NCI-H1105 (cell line): ENCODE measurements at places on chromosomes 13 and 19.

GRCh38 chr13:95133498-95133897 lies 167.8 kb downstream of the ABCC4 start:
- no peak for DNase-seq

GRCh38 chr13:82719987-82720386 lies 1162.3 kb downstream of the SLITRK1 start:
- DNase-seq: no peak

DNA sequence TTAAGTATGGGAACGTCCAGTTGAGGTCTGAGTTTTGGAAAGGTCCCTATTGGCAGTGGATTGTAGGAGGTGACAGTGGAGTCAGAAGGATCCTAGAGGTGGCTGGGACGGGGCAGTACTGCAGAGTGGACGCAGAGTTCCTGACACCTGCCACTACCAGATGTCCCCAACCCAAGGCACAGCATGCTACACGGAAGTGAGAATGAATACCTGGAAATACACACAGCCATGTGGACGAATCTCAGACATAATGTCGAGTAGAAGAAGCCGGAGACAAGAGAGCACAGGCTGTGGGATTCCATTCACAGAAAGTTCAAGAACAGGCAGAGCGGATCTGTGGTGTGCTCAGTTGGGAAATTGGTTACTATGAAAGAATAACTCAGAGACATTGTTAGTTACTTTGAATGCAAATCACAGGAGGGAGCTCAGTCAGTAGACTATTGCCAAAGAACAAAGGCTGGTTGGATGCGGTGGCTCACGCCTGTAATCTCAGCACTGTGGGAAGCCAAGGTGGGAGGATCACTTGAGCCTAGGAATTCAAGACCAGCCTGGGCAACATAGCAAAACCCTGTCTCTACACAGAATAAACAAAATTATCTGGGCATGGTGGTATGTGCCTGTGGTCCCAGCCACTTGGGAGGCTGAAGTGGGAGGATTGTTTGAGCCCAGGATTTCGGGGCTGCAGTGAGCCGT lies 37.4 kb downstream of the RYR1 start:
- no peak for DNase-seq

- no peak for DNase-seq
Measured at GRCh38 chr13:77386046-77386445, 59.2 kb upstream of the MYCBP2 start.

GRCh38 chr13:41107584-41108014 lies 25.0 kb downstream of the KBTBD6 start:
- no peak for DNase-seq

DNA sequence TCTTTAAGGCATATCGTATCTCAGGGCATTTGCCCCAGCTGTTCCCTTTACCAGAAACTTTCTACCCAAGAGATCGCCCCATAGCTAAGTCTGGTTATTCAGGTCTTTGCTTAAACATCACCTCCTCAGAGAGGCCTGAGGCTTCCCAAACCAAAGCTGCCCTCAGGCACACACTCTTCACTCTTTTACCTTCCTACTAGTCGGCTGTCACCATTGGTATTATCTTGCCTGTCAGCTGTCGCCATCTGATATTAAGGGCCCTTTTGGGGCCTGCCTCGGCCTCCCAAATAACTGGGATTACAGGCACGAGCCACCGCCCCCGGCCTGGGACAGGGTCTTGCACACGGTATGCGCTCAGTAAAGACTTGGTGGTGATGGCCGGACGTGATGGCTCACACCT lies 1.0 kb downstream of the GADD45GIP1 start:
- DNase-seq: no peak

GRCh38 chr19:14672188-14672872 lies 2.3 kb downstream of the ADGRE3 start:
- DNase-seq: no peak

DNA sequence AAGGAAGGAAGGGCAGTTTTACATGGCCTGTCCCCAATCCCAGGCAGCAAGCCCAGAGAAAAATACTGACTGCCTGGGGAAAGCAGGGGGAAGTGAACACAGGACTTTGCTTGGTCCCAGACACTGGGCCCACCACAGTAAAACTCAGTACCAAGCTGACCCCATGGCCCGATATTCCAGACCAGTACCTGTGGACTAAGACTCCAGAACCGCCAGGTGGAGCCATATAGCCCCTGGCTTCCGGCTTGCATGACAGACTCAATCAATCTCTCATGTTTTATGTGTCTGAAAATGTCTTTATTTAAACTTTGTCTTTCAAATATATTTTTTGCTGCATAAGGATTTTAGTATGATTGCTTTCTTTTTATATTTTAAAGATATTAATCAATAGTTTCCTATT lies 767.9 kb upstream of the SLITRK6 start:
- DNase-seq: no peak

- no peak for DNase-seq
Measured at GRCh38 chr19:8501516-8501915, 924 bp downstream of the PRAM1 start.

DNA sequence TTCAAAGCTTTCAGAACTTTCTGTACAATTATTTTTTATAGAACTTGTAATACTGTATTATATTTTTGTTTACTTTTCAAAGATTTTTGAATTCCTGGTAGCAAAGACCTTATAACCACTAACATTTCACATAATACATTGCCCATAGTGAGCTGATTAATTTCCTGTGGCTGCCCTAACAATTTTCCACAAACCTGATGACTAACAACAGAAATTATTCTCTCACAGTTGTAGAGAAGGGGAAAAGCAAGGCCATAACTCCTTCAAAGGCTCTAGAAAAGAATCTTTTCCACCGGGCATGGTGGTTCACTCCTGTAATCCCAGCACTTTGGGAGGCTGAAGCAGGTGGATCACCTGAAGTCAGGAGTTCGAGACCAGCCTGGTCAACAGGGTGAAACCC lies 19.1 kb downstream of the KLF12 start:
- DNase-seq: no peak

GRCh38 chr13:77378662-77379061 lies 51.8 kb upstream of the MYCBP2 start:
- DNase-seq: no peak

DNA sequence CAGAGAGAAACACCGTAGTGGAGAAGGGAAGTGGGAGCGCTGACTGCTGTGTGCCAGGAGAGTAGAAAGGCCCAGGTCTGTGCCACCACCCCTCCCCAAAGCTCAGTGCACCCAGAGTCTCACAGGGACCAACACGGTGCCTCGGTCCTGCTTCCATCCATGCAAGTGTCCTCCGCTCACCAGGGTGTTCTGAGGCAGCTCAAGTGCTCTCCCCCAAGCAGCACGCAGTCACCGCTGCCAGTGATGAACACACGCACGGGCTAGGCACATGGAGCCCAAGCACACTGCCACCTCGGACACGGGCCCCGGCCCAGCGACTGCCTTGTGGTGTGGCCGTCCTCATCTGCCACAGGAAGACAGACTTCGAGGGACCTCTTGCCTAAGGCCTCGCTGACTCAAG lies 10.5 kb downstream of the POP4 start:
- no peak for DNase-seq

DNA sequence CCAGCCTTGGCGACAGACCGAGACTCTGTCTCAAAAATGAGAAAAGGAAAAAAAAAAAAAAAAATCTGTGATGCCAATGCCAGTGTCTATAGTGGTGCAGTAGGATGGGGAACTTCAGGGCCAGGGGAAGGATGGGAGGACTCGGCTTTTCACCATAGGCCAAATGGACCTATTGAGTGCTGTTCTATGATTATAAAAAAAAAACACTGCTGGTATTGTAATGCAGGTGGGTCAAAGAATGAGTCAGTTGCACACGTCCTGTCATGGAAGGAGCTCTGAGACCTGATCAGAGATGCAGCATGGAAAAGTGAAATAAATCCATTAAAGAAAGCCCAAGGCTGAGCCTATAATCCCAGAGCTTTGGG lies 7.0 kb downstream of the DNAJB1 start:
- DNase-seq: no peak

DNA sequence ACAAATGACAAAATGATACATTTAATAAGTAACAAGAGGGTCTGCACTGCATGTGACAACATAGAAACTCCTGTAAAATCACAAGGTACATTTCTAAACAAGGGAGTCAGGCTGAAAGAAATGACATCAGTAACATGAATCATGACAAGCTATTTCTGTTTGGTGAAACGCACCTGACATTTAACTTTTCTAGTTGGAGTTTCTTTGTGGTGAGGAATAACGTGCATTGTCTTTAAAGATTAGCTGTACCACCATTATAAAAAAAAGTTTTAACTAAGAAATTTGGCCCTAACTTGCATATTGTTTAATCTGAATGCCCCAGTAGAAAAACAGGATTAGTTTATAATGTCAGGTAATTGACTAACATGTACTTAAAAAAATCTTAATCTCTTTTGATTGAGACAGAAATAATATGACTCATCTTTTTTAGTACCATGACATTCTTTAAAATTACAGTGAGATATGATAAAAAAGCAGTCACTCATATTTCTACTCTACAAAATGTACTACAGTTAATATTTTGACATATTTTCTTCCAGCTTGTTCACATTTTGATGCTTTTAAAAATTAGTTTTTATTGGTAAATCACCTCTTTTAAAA lies 418.2 kb downstream of the KLF12 start:
- DNase-seq: no peak

DNA sequence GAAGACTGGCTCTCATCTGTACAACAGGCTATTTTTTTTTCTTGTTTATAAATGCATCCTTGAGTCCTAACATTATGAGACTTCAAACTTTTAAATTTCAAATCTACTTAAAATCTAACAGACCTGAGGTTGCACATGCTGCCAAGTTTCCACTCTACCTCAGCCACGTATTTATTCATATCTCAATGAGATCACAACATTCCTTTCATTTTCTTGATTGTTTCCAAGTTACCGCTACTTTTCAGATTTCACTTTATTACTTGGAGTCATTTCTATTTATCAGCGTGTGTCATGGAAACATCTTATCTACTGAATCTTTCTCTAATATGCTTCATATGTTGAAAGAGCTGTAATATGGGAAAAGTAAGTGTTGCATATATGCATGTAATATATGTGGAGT lies 1257.5 kb upstream of the ATXN8OS start:
- DNase-seq: no peak

DNA sequence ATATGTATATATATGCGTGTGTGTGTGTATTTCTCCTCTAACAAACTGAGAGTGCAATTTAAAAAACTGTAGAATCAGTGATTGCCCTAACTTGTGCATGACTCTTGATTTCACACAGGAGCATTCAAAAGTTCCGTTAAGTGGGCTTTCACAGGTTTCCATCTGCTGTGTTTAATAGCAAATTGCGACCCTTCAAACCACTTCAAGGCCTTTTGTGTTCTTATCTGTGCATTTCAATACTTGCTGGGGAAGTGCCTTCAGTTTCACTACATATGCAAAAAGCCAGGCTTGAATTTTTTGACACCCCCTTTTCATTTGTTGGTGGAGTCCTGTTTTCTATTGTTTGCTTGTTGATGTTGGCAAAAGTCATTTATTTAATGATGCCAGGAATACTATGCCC lies 158.0 kb downstream of the TM9SF2 start:
- DNase-seq: no peak

- no peak for DNase-seq
Measured at GRCh38 chr13:23509781-23510543, 60.2 kb upstream of the TNFRSF19 start.

- DNase-seq: no peak
Measured at GRCh38 chr13:112579310-112579843, 8.6 kb downstream of the TUBGCP3 start.

- DNase-seq: no peak
Measured at GRCh38 chr13:49098198-49098597, 121.9 kb upstream of the MLNR start.

DNA sequence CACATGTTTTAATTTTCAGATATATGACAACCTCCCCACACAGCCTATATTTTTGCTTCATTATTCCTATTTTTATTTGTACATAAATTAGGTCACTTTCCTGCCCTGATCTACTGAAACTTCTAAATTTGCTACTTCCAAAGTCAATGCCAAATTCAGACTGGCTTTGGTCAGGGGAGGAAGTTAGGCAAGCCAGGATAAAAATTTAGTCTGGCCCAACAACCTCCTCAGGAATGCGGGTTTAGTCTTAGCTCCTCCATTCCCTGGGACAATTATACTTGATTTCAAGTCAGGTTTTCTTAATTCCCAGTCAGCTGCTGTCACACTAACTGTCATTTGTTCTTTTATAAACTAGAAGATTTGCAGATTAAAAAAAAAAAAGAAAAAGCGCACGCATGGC lies 84.3 kb downstream of the TM9SF2 start:
- DNase-seq: no peak
